GM23248 (cell line): ENCODE measurements at places on chromosomes 11 and 22. TPM values are rescaled to one million over a fixed set of nuclear protein-coding genes. Genes with fewer than 3 reads are reported as not detected.

DNA sequence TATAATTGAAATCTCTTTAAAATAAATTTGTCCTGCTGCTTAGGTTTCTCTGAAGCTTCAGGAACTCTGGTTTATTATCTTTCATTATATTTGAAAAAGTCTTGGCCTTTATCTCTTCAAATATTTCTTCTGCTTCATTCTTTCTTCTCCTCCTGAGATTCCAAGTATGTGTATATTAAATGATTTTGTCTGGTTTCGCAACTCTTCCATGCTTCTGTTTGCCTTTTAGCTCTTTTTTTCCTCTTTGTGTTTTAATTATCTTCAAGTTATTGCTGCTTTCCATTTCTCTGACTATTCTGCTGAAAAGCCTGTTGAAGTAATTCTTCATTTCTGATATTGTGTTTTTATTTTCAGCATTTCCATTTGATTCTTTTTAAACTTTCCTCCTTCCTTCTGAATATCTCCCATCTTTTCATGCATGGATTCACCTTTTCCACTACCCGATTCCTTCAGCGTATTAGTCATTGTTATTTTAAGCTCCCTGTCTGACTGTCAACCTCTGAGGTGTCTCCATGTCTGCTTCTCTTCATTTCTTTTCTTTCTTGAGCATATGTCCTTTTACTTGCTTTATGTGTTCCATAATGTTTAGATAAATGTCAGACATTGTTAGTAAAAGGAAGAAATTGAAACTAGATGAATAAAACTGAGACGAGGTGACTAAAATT, 46.6 kb upstream of the CTSC start:
- peak; percentile 61 for DNase-seq

DNA sequence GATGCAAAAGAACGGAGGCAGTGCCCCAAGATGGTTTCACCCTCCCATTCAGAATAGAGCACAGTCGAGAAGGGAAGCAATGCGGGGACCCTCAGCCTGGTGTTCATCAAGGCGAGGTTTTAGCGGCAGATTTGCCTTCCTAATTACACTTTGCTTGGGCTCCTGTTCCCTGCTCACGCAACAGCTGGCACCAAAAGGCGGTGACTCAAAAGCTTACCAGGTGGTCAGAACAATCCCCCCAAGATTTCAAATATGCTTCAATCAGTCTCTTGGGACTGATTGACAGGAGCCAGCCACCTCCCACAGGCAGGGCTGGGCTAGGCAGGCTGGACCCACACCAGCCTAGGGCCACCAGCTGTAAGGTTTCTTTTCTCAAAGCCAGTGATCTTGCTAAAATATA, 14.2 kb downstream of the IGSF9B start:
- no peak for DNase-seq

The OMP gene
- polyA plus RNA-seq = not detected in 2 replicates

DNA sequence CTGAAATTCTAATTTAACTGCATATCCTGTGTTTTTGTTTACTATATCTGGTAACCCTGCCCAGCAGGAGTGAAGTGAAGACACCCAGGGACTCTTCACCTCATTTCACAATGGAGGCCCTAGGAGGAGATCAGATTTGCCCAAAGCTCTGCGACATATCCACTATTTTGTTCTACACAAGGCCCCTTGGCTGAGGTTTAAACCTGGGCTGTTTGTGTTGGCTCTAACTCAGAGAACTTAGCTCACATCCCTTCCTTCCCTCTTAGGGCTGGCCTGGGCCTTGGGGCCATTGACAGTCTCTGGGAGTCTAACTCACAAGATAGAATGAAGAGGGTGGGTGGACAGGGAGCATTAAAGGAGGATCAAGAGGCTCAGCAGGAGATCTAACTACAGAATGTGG, 8.2 kb upstream of the PLA2G3 start:
- DNase-seq = peak; percentile 11

- DNase-seq = peak; percentile 30
Measured at GRCh38 chr11:57150454-57150917, 31.3 kb upstream of the LRRC55 start.

DNA sequence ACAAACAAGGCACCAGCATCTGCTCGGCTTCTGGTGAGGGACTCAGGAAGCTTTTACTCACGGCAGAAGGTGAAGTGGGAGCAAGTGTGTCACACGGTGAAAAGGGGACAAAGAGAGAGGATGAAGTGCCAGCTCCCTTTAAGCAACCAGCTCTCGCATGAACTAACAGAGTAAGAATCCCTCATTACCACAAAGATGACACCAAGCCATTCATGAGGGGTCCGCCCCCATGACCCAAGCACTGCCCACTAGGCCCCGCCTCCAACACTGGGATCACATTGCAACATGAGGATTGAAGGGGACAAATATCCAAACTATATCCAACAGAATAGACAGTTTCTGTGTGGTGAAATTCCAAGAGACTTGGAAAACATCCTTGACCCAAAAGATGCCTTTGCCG, 198.2 kb upstream of the POU2AF2 start:
- no peak for DNase-seq

DNA sequence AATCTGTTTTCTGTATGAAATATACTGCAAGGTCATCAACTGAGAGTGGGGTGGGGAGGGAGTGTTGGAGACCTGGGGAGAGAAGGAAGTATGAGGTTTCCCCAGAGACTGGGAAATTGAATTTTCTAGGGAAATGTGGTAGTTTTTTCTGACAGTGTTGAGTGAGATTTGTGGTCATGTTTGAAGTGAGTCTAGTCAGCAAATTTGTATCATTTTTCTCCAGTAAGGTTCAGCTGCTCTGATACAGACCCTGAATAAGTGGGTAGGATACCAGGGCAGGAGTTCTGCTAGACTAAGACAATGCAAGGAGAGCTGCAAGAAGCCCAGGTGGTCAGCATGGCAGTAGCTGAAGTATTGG, 112.0 kb downstream of the PKNOX2 start:
- no peak for DNase-seq

DNA sequence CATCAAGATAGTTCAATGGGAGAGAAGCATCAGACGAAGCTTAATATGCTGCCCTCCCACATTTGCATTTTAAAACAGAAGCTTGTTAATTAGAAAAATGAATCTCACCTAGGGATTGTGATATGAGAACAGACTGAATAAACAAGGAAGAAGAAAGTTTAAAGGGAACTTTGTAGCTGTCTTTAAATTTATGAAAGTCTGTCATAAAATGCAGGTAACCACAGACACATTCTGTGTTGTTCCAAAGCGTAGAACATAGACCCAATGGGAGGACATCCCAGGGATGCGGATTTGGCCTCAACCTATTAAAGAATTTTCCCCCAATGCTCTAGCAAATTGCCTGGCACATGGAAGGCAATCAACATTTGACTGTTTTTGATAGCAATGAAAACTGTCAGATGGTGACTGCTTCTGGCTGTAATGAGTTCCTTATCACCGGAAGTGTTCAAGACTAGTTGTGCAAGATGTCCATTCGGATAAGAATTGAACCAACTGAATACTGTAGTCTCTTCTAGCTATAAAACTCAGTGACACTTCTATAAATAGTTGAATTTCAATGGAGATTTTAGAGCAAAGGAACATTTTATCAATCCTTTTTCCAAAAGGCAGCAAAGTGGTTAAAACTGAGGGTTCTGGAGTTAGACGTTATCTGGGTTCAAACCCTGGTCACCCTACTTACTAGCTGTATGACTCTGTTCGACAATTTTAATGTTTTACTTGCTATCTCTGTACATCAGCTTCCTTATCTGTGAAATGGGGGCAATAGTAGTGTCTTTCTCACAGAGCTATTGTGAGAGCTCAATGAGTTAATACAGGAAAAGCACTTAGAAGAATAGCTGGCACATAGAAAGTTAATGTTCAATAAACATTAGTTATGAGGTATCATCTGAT, 64.9 kb downstream of the LIF start:
- no peak for DNase-seq

The PAK1 gene
- 21.0 and 23.8 TPM in 2 replicates for polyA plus RNA-seq

- DNase-seq = no peak
Measured at GRCh38 chr11:5102246-5102645, 32.9 kb downstream of the OR52E1 start.

DNA sequence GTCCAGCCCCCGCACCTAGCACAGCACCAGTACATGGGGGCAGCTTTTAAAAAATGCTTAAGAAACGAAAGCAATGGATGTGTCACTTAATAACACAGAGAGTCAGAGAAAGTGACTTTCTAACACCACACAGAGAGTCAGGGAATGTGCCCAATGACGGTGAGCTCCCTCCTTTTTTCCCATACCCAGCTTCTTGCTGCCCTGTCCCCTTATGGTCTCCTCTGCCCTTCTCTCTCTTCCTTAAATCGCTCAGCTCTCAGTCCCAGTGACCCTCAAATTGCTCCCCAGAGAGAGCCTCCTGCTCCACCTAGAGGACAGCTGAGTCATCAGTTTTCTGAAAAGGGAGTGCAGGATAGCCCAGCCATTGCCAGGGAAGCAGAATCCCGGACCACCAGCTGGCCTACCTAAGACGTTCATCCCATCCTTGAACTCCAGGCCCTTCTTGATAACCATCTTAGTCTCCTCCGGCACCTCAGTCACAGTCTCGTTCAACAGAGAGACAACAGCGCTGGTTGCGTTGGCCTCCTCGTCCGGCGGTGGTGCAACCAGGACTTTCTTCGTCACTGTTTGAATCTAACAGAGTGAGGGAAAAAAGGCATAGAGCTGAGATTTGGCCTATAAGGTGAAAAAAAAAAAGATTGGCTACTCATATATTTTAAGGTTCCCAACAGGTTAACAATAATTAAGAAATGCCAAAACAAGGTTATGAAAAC, 113.5 kb downstream of the SLC1A2 start:
- DNase-seq = peak; percentile 50

The MPPED2 gene
- not detected in 2 replicates for polyA plus RNA-seq

- DNase-seq = peak; percentile 90
Measured at GRCh38 chr11:12087075-12088004, 23.1 kb upstream of the MICAL2 start.

The IMMP1L gene
- 16.9 and 19.9 TPM in 2 replicates for polyA plus RNA-seq

The TMEM121B gene
- not detected in 2 replicates for polyA plus RNA-seq

The CRYBA4 gene
- not detected in 2 replicates for polyA plus RNA-seq

DNA sequence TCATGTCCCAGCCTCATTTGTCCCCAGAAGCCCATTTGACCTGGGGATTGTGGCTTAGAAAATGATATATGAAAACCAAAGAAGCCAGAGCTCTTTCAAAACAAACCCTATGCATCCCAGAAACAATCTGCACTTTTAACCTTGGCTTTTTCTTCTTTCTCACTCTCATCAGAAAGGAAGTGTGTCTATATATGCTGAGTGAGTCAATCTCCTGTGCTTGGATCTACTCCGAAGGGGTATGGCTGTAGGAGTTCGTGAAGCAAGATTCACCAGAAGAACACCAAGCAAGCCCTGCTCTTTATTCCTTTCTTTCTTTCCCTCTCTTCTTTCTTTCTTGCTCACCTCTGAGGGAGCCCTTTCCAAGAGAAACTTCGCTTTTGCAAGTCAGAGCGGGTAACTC, 636 bp downstream of the PAMR1 start:
- DNase-seq = peak; percentile 75

The HBB gene
- not detected in 2 replicates for polyA plus RNA-seq

GRCh38 chr11:71329786-71330185, 77.4 kb upstream of the SHANK2 start:
- DNase-seq = no peak

DNA sequence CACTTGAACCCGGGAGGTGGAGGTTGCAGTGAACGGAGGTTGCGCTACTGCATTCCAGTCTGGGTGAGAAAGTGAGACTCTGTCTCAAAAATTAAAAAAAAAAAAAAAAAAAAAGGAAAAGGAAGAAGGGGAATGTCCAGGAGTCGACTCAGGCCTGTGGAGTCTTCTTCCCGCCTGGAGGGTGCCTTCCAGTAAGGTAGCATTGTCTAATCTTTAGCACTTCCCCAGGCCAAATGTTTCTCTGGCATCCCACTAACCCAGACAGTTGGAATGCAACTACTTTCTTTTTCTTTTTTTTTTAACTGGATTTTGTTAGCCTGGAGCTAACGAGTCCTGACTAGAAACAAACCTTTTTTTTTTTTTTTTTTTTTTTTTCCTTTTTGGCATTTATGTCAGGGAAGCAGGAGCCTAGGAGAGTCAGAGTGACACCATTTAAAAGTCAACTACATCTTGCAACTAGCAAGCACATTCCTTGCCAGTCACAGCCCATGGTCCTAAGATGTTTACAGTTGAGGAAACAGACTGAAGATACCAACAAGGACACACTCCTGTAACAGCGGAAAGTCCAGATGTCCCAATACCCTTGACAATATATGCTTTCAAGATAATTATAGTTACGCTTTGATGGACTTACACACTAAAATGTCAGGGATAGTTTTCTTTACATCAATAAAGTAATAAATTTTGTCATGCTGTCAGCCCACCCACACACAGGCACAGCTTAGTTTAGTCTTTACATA, 10.6 kb downstream of the PLET1 start:
- peak; percentile 12 for DNase-seq

DNA sequence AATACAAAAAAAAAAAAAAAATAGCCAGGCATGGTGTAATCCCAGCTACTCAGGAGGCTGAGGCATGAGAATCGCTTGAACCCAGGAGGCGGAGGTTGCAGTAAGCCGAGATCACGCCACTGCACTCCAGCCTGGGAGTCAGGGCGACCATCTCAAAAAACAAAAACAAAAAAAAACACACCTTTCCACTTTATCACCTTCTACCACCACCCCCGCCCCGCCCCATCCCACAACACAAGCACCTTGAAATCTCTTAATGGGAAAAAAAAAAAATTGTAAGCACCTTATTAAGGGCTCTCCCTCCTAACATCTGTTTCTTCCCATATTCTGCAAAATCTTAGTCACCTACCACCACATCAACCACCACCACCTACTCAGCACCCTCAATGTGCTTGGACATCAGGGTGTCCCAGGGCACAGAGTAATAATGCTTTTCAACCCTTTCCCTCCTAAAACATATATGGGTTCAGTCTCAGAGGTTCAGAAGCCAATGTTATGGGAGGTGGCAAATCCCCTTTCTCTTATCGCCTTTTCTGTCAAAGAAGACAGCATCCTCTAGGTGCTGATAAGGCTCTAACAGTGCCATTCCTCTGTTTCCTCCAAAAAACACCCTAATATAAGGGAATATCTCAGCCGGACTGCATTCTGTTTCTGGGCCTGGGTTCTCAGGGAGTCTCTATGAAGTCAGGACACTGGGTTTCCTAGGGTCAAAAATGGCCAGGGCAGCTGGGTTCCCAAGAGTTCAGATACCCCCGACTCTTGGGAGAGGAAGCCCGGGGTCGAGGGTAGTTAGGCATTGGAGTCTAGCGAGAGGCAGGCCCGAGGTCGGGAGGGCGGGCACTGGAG, 718 bp downstream of the INTS5 start:
- DNase-seq = peak; percentile 52

DNA sequence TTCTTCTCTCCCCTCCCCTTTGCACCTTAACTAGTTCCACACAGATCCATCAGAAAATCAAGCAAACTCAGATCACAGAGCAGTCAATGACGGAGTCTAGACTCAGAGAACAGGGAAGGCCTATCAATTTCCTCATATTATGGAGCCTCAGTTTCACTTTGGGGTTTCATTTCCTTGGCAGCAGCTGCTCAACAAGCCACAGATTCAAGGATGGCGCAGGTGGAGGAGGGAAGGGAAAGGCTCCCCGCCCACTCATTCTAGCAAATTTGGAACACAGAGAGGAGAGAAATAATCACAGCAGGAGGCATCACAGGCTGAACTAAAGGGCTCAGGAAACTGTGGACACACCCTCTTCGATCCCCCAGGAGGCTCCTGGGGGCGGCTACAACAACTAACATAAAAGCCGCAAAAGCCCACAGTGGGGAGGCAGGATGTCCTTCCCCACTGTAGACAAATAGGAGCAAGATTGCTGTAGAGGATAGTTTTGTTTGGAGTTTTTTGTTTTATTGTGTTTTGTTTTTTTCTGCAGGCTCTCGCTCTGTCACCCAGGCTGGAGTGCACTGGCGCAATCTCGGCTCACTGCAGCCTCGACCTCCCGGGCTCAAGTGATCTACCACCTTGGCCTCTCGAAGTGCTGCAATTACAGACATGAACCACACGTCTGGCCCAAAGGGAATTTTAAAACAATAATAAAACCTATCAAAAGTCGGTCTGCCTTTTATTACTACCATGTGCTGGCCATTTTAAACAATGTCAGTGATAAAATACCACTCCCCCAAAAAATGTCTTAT, 3.4 kb downstream of the PLAAT3 start:
- DNase-seq = no peak
